ENCODE measurements at places on chromosomes 5 and 9. TPM values are rescaled to one million over a fixed set of nuclear protein-coding genes. Genes with fewer than 3 reads are reported as not detected.

GRCh38 chr5:82384034-82384750 is 106.0 kb upstream of the RPS23 start:
- DNase-seq: no peak

- no peak for DNase-seq
These were observed 803.1 kb upstream of the WWC1 start for GRCh38 chr5:167488371-167488770.

DNA sequence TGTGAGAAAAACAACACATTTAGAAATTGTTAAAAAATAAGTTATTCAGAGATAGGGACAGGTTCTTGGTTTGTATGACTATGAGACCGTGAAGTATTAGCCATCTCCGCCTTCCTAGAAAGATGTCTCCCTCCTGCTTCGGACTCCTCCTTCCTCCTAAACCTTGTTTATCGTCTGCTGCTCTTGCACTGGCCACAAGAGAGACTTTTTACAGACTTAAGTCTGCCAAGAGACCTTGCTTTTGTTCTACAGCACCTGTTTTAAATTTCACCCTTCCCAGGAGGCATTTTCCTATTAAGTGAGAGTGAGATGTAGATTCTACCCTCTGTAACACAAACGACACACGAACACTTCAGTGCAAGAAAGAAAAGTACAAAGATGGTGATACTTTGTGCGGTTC is 274.6 kb downstream of the ARHGEF28 start:
- DNase-seq: no peak

PCDHGA11 gene
- 6.6 TPM for total RNA-seq

CLIC3 gene
- 23.6 TPM for total RNA-seq

- DNase-seq: no peak
These were observed 42.8 kb upstream of the EGFL7 start for GRCh38 chr9:136619742-136620440.

DNA sequence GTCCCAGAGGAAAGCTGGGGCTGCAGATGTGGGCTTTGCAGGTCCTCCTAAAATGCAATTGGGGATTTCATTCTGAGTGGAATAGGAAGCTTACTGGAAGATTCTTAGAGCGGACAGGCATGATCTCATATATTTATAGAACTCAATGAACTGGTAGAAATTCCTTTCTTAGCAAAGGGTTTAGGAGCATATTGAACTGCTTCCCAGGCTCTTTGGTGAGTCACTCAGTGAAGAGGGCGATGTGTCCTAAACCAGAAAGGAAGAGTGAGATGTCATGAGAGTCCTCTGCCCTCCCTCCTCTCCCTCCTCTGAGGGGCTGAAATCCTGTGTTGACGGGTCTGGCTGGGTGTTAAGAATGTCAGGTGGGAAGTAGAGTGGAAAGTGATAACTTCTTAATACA is 26.3 kb upstream of the SEMA6A start:
- DNase-seq: no peak

BAG1 gene
- 127 TPM for total RNA-seq

- DNase-seq: no peak
These were observed 41.4 kb upstream of the FAT2 start for GRCh38 chr5:151632524-151632923.

COL23A1 gene
- total RNA-seq: 3.7 TPM

DNA sequence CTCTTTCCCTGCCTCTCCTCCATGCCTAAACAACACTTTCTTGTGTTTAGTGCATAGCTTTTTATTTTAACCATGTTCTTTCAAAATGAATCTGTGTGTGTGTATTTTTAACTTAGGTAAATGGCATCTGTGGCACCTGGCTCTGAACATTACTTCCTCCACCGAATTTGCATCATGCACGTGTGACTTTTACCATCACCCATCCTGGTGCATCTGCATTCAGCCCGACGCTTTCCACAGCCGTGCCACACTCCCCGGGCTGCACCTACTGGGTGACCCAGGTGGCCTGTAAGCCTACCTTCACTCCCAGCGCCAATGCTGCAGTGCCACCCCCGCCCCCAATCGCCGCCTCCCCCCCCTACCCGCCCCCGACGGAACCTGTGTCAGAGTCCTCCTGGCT is 12.7 kb upstream of the FCN1 start:
- no peak for DNase-seq

SLIT3 gene
- 52.8 TPM for total RNA-seq

DNA sequence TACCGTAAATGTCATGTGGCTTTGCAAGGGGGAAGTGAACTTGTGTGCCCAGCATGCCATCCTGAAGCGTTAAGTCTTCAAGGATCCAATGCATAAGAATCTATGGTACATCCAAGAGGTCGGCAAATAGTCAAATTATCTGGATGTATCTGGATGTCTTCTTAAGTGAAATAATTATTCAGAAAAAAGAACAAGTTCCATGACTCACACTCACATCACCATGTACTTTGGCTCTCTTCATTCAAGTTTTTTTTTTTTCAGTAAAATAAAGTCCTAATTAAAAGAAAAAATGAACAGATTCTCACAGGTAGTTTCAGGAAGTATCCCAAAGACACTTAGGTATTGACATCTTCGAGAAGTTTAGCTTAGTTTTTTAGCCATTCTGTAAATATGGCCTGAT is 62.7 kb upstream of the MEGF10 start:
- no peak for DNase-seq

PDLIM4 gene
- total RNA-seq: 76.4 TPM

DNA sequence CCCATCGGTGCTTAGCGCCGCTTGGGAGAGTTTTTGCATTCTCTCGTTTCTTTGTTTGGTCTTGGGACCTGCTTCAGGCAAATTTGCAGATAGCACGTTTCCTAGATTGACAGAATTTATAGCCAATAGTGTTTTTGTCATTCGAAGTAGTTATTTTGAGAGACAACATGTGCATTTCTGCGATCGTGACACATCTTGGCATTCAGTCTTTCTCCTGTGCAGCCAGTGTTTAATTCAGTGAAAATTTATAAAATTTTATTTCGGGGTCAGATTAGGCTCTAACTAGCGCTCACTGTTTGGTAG is 830 bp downstream of the PRRC1 start:
- DNase-seq: no peak

KCTD16 gene
- total RNA-seq: 0.25 TPM

SLC36A3 gene
- not detected for total RNA-seq

DNA sequence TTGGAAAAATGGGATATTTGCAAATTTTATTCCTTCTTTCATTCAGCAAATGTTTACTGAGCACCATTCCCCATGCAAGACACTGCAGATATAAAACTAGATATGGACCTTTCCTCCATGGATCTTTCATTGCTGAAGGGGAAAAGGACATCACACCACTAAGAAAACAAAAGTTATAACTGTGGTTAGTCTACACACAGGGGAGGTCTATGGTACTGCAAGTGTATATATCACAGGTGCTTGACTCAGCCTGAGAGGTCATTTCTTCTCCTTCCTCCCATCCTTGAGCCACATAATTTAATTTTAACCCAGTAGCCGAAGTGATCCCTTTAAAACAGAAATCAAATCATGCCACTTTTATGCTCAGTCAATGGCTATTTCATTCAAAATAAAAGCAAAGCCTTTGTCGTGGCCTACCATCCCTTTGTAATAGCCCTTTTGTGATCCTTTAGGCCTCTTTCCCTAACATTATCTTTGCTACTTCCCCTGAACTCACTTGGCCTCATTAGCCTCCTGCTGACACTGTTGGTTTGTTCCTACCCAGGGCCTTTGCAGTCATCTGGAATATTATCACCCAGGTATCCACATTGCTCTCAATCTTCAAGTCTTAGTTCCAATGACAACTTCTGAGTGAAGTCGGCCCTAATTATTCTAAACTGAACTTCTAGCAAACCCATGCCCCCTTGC is 213.2 kb downstream of the GABRB2 start:
- DNase-seq: no peak

DNA sequence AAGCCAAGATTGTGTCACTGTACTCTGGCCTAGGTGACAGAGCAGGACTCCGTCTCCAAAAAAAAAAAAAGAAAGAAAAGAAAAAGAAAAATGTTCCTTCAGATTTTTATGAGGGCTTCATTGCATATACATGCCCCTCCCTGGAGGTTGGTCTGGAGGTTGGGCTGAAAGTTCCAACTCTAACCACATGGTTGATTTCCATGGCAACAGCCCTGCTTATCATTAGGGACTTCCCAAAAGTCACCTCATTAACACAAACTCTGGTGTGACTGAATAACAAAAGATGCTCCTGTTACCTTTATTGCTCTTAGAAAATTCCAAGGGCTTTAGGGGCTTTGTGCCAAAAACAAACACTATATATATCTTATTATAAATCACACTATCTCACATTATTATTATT is 113.8 kb downstream of the TMC1 start:
- DNase-seq: no peak

GRCh38 chr9:83935276-83935935 is 14.2 kb upstream of the KIF27 start:
- no peak for DNase-seq

DNA sequence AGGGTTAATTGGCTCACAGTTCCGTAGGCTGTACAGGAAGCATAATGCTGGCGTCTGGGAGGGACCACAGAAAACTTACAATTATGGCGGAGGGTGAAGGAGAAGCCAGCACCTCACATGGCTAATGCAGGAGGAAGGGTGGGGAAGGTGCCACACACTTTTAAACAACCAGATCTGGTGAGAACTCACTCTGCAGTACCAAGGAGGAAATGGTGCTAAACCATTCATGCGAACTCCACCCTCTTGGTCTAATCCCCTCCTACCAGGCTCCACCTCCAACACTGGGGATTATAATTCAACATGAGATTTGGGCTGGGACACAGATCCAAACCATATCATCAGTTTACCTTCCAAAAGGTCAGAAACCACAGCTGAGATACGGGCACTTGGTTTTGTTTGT is 122.9 kb downstream of the PDZD2 start:
- no peak for DNase-seq
